T47D (cell line): ENCODE measurements at places on chromosomes 1 and 21.
A peak's percentile ranks its signal among the peaks of the same experiment; 100 is the strongest.

DNA sequence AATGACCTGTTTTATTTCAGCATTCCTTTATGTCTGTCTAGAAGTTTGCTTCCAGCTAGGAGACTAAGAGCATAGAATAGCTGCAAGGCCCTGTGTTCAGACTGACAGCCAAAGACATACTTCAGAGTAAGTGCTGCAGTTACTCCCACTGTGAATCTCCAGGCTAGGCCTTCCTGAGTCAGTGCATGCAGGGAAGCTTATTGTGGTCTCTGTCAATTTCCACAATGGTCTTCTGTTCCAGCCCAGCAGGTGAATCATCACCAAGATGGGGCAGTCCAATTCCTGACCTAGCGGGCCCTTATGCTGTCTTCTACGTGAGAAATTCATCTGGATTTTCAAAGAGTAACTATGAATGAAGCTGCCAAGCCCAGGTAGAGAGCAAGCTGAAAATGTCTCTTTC, 146.3 kb upstream of the C8B start:
- DNase-seq, result no peak

GRCh38 chr1:30196872-30197638, 526.3 kb downstream of the MATN1 start:
- no peak for DNase-seq

DNA sequence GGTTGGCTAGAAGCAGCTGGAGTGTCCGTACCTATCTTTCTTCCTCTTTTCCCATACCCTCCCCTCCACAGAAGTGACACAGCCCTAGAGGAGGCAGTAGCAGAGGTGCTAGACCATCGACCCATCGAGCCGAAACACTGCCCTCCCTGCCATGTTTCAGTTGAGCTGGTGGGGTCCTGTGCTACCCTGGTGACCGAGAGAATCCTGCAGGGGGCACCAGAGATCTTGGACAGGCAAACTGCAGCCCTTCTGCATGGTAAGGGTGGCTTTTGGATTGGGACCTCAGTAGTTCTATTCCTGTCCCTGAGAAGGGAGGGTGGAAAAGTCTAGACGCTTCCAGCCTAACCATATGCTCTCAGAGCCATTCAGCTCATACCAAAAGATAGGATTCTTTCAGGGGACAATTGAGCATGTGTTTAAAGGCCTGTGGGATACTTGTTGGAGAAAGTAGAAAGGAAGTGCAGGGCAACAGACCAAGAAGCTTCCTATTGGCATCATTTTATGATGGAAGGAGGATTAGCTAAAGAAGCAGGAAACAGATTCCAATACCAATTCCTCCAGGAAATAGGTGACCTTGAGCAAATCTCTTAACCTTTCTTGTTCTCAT, 11.7 kb upstream of the BNIPL start:
- peak; percentile 82 for DNase-seq

- DNase-seq, result no peak
These were observed 517.6 kb downstream of the PTPRU start for GRCh38 chr1:29753771-29754572.

- DNase-seq, result no peak
These were observed 11.0 kb downstream of the TNN start for GRCh38 chr1:175078629-175079028.

GRCh38 chr1:91174734-91175133, 152.9 kb upstream of the ZNF644 start:
- no peak for DNase-seq

DNA sequence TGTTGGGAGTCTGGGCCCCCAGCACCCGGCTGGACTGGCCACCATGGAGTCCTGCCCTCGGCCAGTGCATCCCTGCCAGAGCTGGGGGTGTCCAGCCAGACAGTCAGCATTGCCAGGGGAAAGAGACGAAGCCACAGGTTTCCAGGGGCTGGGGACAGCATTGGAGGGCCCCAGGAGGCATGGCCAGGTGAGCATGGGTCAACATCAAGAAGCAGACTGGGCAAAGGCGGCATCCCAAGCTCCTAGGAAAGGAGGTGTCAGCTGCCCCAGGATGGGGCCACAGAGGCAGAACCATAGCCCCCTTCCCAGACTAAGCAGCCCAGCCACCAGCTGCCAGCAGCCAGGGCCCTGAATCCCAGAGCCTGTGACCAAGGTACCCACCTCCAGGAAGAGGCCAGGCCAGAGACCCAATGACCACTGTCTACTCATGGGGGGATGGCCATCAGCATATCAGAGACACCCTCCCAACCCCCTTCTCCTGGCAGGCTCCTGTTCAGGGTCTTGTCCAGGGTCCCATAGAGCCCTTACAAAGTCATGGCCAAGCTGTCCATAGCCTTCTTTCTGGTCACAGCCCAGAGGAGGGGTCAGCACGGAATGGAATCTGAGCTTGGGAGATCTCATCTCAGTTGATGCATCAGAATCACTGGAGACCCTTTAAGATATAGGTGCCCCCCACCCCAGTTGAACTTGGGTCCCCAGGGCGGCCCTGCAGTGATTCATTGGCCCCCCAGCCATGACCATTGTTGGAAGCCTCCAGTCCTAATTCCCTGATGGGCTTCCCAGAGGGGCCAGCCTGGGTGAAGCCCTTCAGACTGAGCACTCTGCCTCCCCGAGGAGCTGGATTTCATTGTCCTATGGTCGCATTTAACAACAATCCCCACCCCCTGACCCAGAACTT, 32.5 kb downstream of the WNT3A start:
- no peak for DNase-seq

- no peak for DNase-seq
These were observed 105.7 kb downstream of the C1orf21 start for GRCh38 chr1:184492536-184492935.

DNA sequence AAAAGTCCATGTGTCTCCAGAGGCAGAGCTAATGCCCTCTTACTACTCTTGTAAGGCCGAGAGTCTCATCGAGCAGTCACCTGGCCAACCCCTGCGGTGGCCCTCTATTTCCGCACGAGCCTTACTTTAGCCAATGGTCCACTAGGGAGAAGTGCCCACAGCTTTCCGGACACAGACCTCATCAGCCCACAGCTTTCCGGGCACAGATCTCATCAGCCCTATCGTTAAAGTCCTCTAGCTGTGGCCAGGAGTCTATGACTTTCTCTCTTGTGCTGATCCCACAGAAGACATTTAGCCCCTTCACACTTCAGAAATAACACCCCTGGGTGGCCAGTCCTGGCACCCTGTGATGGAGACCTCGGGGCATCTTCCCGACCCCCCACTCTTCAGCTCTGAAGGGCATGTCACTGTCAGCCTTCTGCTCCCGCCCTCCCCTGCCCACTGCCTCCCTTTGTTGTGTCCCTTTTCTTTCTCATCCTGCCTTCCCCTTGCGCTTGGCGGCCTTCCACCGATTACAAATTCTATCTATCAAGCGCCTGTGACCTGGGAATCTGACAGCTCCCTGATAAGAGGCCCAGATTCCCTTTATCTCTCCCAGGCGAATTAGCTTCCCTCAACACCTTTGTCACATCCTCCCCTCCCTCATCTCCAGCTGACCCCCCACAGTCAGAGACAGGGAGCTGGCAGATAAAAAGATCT, 161.0 kb downstream of the PLXNA2 start:
- DNase-seq, result no peak
